ENCODE measurements at places on chromosomes 3 and 15. TPM values are rescaled to one million over a fixed set of nuclear protein-coding genes. Genes with fewer than 3 reads are reported as not detected.

- H3K36me3 ChIP-seq, result peaks cover 14% of the 10 kb centered on the region
- H3K27ac ChIP-seq, result no peak overlapping the region
- no peaks in the 10 kb centered on the region for H3K27me3 ChIP-seq
- no peak overlapping the region for H3K4me3 ChIP-seq
- DNase-seq, result no peak
- peaks cover 11% of the 10 kb centered on the region for H3K4me1 ChIP-seq
Observed at GRCh38 chr3:170257145-170257544, 34.9 kb downstream of the PRKCI start.

DNA sequence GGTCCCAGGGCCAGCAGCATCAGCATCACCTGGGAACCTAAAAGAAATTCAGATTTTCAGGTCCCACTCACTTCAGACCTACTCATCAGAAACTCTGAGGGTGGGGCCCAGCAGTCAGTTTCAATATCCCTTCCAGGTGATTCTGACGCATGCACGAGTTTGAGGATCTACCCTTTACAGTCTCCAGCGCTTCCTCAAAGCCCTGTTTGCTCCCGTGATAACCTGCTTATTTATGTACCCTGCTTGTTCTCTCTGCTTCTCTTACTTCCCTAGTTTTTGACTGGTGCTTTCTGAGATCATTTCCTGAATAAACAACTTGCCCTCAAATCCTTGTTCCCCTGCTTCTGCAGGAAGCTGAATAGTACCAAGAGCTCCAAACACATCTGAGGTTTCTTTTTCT is 245.3 kb downstream of the ZNF621 start:
- H3K27ac ChIP-seq, result no peak overlapping the region
- no peak for DNase-seq
- H3K27me3 ChIP-seq, result peaks cover 4% of the 10 kb centered on the region
- H3K4me3 ChIP-seq, result no peak overlapping the region

DNA sequence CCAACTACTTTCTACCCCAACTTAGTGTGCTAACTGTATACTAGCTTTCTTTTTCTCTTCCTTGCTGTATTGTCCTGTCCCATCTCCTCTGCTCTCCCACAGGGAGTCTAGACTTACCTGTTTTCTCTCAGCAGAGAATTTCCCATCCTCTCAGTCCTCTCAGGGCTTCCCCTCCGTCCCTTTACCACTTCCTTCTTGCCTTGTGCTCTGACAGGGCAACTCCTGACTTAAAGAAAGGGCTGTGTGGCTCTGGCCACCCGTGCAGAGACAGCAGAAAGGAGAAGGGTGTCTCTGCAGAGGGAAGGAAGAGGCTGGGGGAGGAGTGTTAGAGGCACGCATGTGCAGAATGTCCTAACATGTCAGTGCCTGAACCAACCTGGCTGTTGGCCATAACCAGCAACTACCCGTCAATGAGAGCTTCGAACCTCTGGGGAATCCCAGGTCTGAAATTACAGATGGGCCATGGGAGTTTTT is at the start of gene GCSAM:
TSS of gene GCSAM (minus strand) at position 274 of the 474 bp plus-strand sequence. CDS start at position 146, 128 bp downstream.
- no peak for DNase-seq
- H3K27me3 ChIP-seq, result peaks cover 2% of the 10 kb centered on the region
- H3K27ac ChIP-seq, result no peak within 1 kb of the TSS
- H3K4me3 ChIP-seq, result no peak within 1 kb of the TSS
- no peaks in the 10 kb centered on the region for H3K36me3 ChIP-seq

- no peaks in the 10 kb centered on the region for H3K27me3 ChIP-seq
- H3K27ac ChIP-seq, result no peak overlapping the region
- DNase-seq, result no peak
- H3K4me1 ChIP-seq, result peaks cover 23% of the 10 kb centered on the region
Observed at GRCh38 chr3:14990780-14991148, 43.4 kb downstream of the NR2C2 start.

- H3K36me3 ChIP-seq, result no peaks in the 10 kb centered on the region
- H3K4me3 ChIP-seq, result no peak overlapping the region
- no peak for DNase-seq
- peaks cover 7% of the 10 kb centered on the region for H3K4me1 ChIP-seq
- H3K27ac ChIP-seq, result no peak overlapping the region
Observed at GRCh38 chr15:25871403-25871802, 8.3 kb upstream of the ATP10A start.

- H3K4me3 ChIP-seq, result peak overlapping the region; percentile 100
- DNase-seq, result no peak
- H3K36me3 ChIP-seq, result peaks cover 2% of the 10 kb centered on the region
- peak overlapping the region; percentile 99 for H3K27ac ChIP-seq
Observed at GRCh38 chr15:65870889-65871533, 1.7 kb downstream of the RAB11A start.

- no peak for DNase-seq
- H3K36me3 ChIP-seq, result no peaks in the 10 kb centered on the region
- no peak overlapping the region for H3K4me3 ChIP-seq
- H3K27me3 ChIP-seq, result no peaks in the 10 kb centered on the region
- H3K27ac ChIP-seq, result no peak overlapping the region
Observed at GRCh38 chr3:171353423-171353822, 106.8 kb downstream of the TNIK start.

GRCh38 chr3:157868946-157869345 is 237.3 kb downstream of the SHOX2 start:
- no peaks in the 10 kb centered on the region for H3K27me3 ChIP-seq
- H3K27ac ChIP-seq, result no peak overlapping the region
- peaks cover 28% of the 10 kb centered on the region for H3K4me1 ChIP-seq
- no peak overlapping the region for H3K4me3 ChIP-seq

GRCh38 chr3:147816752-147817151 is 407.6 kb downstream of the ZIC1 start:
- H3K4me1 ChIP-seq, result peaks cover 8% of the 10 kb centered on the region
- no peak for DNase-seq
- H3K36me3 ChIP-seq, result no peaks in the 10 kb centered on the region
- no peak overlapping the region for H3K4me3 ChIP-seq
- H3K27me3 ChIP-seq, result no peaks in the 10 kb centered on the region

GRCh38 chr3:134487406-134487805 is 1.5 kb downstream of the CEP63 start:
- no peaks in the 10 kb centered on the region for H3K27me3 ChIP-seq
- H3K4me1 ChIP-seq, result peaks cover 51% of the 10 kb centered on the region
- peak overlapping the region; percentile 84 for H3K27ac ChIP-seq
- no peak for DNase-seq
- peak overlapping the region; percentile 92 for H3K4me3 ChIP-seq

Gene NUP210
- 1.3 TPM for total RNA-seq

Gene RPUSD2
- 7.7 TPM for total RNA-seq

Gene FOXB1
- total RNA-seq, result not detected

Gene DPH3
- total RNA-seq, result 19.8 TPM
